ENCODE measurements at places on chromosomes 12 and 14.

- no peak for DNase-seq
Measured at GRCh38 chr14:63605041-63605532, 36.6 kb downstream of the WDR89 start.

DNA sequence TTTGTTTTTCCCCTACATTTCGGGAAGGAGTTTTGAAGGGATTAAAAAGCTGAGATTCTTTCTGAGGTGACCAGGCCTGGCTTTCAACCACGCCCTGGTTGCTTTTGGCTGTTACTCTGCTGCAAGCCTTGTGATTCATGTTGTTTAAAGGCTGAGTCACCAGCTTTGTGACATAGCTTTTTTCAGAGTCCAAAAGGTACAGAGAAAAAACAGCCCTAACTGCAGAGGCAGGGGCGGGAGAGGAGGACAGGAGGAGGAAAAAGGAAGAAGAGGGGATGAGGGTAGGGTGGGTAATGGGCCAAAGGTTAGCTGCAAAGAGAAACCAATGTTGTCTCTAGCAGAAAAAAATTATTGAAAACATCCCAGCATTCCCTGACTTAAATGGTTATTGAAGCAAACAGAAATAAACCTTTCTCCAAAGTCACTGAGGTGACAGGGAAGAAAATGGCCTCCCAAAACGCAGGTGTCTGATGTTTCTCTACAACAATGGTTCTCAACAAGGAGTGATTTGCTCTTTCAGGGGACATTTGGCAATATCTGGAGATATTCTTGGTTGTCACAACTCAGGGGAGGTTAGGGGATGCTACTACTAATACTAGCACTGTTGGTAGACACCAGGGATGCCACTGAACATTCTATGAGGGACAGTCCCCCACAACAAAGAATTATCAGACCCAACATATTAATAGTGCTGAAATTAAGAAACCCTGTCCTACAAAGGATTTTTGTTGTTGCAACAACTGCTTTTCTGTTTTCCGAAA is 2.1 kb upstream of the UBC start:
- no peak for DNase-seq

GRCh38 chr12:117347588-117347987 is 13.8 kb downstream of the NOS1 start:
- no peak for DNase-seq

DNA sequence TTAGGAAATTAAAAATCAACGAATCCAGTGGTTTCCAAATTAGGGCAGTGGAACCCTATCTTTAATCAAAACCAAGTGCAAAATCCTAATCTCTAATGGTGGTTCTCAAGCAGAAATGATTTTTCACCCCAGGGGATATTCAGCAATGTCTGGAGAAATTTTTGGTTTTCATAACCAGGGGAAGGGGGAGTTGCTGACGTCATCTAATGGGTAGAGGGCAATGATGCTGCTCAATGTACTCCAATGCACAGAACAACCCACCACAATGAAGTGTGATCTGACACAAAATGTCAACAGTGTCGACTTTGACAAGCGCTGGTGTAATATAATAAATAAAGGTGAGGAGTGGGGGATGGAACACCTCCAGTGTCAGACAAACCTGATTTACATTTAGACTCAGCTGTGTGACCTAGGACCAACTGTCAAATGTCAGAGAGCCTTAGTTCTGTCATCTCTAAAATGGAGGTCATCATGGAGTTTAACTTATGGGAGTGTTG is 81.5 kb downstream of the CMKLR1 start:
- DNase-seq, result no peak

DNA sequence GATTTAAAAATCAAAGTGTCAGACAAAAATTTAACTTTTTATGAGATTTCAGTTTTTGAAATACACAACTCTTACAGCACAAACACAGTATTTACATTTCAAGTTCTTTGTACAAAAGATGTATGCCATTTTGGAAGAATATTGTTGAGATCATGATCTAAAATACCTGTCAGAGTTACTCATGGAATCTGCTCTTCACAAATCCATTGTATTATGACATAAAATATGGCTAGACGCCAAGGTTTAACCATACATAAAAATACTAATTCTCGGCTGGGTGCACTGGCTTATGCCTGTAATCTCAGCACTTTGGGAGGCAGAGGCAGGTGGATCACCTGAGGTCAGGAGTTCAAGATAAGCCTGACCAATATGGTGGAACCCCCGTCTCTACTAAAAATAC is 6.2 kb upstream of the SYCP3 start:
- DNase-seq, result no peak

- DNase-seq, result peak; percentile 66
Measured at GRCh38 chr12:116677202-116677661, 60.6 kb downstream of the SPRING1 start.

DNA sequence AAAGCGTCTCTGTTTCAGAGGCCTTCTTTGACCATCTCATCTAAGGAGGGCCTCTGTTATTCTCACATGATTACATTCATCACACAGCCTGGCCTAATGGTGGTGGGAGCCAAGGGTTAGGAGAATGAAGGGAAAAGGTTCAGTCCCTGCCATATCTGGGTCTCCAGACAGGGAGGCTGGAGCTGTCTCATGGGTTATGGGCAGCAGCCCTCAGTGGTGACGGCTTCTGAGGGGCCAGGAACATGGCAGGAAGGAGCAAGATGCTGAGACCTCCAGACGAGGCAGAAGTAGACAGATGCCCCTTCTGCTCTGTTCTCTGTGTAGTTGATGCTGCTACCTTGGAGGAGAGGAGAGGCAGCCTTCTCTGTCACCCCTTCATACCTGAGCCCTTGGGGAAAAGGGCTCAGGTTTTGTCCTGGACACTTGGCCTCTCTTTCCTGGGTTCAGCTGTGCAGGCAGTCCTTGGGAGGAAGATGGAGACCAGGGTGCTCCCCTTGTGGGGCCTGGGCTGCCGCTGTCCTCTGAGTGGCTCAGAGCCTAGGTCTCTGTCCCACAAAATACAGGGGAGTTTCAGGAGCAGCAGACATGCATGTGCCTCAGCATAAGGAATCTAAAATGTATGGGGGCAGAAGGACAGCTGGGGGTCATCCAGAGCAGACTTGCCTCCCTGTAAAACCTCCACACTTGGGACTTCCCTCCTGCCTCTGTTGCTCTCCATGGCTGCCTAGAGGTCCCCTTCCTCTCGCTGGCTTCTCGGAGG is 3.6 kb downstream of the IFI27L2 start:
- DNase-seq, result no peak

DNA sequence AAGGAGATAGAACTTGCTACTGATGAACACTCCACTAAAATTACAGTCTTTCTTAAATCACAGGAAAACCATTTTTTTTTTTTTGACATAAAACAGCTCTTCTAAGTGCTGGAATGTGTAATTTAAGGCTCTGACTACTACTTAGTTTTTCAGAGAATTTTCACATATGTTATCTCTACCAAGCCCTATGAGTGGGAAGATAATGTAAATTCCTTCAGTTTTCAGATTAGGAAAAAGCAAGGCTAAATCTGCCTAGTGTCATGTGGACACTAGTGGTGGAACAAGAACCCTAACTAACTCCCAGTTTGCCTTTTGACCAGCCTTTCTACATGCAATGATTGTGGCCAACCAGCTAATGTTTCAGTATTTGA is 37.3 kb upstream of the CSRP2 start:
- DNase-seq, result no peak

DNA sequence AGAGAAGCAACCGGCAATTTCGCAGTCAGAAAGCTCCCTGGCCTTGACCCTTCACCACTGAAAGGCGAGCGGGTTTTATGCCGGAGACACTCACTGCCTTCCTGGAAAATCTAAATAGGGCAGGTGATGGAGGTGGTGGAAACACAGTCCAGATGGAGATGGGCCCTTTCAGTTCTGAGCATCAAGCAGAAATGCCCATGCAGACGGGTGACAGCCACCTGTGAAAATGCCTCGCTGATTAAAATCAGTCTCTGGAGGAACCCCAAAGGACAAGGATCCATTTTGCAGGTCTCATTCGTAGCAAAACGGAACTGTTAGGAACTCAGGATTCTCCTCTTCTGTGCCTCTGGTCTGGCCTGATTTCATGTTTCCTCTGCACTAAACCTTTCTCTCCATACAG is 74.2 kb downstream of the FZD10 start:
- no peak for DNase-seq

- DNase-seq, result no peak
Measured at GRCh38 chr12:39611818-39612217, 7.8 kb downstream of the ABCD2 start.

DNA sequence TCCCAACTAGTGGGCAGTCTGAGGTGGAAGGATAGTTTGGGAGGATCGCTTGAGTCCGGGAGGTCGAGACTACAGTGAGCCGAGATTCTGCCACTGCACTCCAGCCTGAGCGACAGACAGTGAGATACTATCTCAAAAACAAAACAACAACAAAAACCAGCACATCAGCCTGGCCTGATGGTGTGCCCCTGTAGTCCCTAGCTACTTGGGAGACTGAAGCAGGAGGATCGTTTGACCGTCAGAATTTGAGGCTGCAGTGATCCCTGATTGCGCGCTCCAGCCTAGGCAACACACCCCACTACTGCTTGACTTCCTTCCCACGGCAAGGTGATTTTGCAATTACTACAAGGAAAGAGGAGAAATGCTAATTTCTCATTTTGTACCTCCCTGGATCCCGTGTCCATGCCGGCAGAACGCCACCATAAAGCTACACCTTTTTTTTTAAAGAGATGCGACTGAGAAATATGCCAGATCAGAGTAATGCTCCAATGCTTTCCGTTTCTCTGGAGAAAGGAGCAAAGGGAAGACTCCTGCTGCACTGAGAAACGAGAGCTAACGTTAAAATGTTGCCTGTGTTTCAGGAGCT is 672 bp upstream of the SCFD1 start:
- DNase-seq, result peak; percentile 4
